A549 treated with AZD2906 at 1 μM for 4 hours (cell line): ENCODE measurements at places on chromosomes 11 and 22. TPM values are rescaled to one million over a fixed set of nuclear protein-coding genes. Genes with fewer than 3 reads are reported as not detected.

UBASH3B gene
- 31.4 to 40.2 TPM (median 37.8 TPM) in 5 replicates for total RNA-seq

OR5B21 gene
- not detected in 5 replicates for total RNA-seq

CYP2D6 gene
- total RNA-seq: 0.30 to 0.70 TPM (median 0.32 TPM) in 5 replicates

PATE4 gene
- total RNA-seq: not detected in 5 replicates

RAB3IL1 gene
- total RNA-seq: 17.9 to 26.3 TPM (median 22.5 TPM) in 5 replicates

B3GAT3 gene
- total RNA-seq: 44.5 to 55.6 TPM (median 54.8 TPM) in 5 replicates

BAIAP2L2 gene
- total RNA-seq: 5.1 to 8.5 TPM (median 8.0 TPM) in 5 replicates

NPAS4 gene
- not detected in 5 replicates for total RNA-seq

DDTL gene
- total RNA-seq: 1.3 to 1.8 TPM (median 1.7 TPM) in 5 replicates

RTN4RL2 gene
- 44.0 to 92.2 TPM (median 83.4 TPM) in 5 replicates for total RNA-seq

SIPA1 gene
- 14.3 to 21.2 TPM (median 19.7 TPM) in 5 replicates for total RNA-seq

IL18 gene
- total RNA-seq: 86.2 to 98.7 TPM (median 87.2 TPM) in 5 replicates

SERPING1 gene
- total RNA-seq: 0.74 to 1.3 TPM (median 0.90 TPM) in 5 replicates

C22orf42 gene
- total RNA-seq: not detected in 5 replicates

LGR4 gene
- total RNA-seq: 31.7 to 40.0 TPM (median 37.5 TPM) in 5 replicates

MYOD1 gene
- total RNA-seq: 0.03 to 0.05 TPM (median 0.03 TPM) in 3 of 5 replicates, not detected in the others

APLP2 gene
- total RNA-seq: 154 to 202 TPM (median 172 TPM) in 5 replicates

SLC17A6 gene
- total RNA-seq: not detected in 5 replicates

MS4A6E gene
- total RNA-seq: not detected in 5 replicates

ARVCF gene
- total RNA-seq: 2.0 to 3.1 TPM (median 2.6 TPM) in 5 replicates

OR52A1 gene
- not detected in 5 replicates for total RNA-seq

GGT5 gene
- 4.3 to 5.1 TPM (median 4.6 TPM) in 5 replicates for total RNA-seq

SYTL2 gene
- total RNA-seq: 6.5 to 15.9 TPM (median 7.0 TPM) in 5 replicates

ALDH3B1 gene
- 127 to 137 TPM (median 130 TPM) in 5 replicates for total RNA-seq

C11orf86 gene
- 42.7 to 73.3 TPM (median 62.7 TPM) in 5 replicates for total RNA-seq

HBB gene
- total RNA-seq: 0.24 TPM in 1 of 5 replicates, not detected in the others

FGF3 gene
- not detected in 5 replicates for total RNA-seq

TMEM123 gene
- total RNA-seq: 123 to 185 TPM (median 158 TPM) in 5 replicates

SMCO4 gene
- total RNA-seq: 17.0 to 26.1 TPM (median 20.4 TPM) in 5 replicates

MYRF gene
- total RNA-seq: 15.2 to 19.2 TPM (median 18.1 TPM) in 5 replicates

DEUP1 gene
- not detected in 5 replicates for total RNA-seq

CSF2RB gene
- 0.02 TPM in 1 of 5 replicates, not detected in the others for total RNA-seq

CALCA gene
- total RNA-seq: 0.08 to 0.15 TPM (median 0.12 TPM) in 3 of 5 replicates, not detected in the others

HTR3B gene
- not detected in 5 replicates for total RNA-seq

OR8D4 gene
- not detected in 5 replicates for total RNA-seq

AIFM3 gene
- total RNA-seq: 1.9 to 4.2 TPM (median 3.2 TPM) in 5 replicates

MAPK8IP2 gene
- total RNA-seq: 2.6 to 3.9 TPM (median 3.8 TPM) in 5 replicates

SLC22A25 gene
- total RNA-seq: not detected in 5 replicates

DRICH1 gene
- 0.11 to 0.37 TPM (median 0.26 TPM) in 3 of 5 replicates, not detected in the others for total RNA-seq

OPCML gene
- not detected in 5 replicates for total RNA-seq

MMP13 gene
- 0.04 to 0.08 TPM in 2 of 5 replicates, not detected in the others for total RNA-seq

KCNJ1 gene
- 0.03 TPM in 1 of 5 replicates, not detected in the others for total RNA-seq

OR52I2 gene
- total RNA-seq: not detected in 5 replicates

CD3G gene
- not detected in 5 replicates for total RNA-seq

PRR5 gene
- 10.0 to 15.1 TPM (median 13.9 TPM) in 5 replicates for total RNA-seq

DYNC2H1 gene
- total RNA-seq: 4.4 to 6.2 TPM (median 5.1 TPM) in 5 replicates

EHF gene
- total RNA-seq: 0.61 to 1.4 TPM (median 1.1 TPM) in 5 replicates

MEI1 gene
- not detected in 5 replicates for total RNA-seq

NLRP10 gene
- total RNA-seq: not detected in 5 replicates

TBX1 gene
- total RNA-seq: 2.6 to 4.9 TPM (median 4.4 TPM) in 5 replicates

USP2 gene
- total RNA-seq: 1.0 to 1.9 TPM (median 1.2 TPM) in 5 replicates

OR52B2 gene
- total RNA-seq: not detected in 5 replicates

PPP2R1B gene
- 15.2 to 22.7 TPM (median 18.9 TPM) in 5 replicates for total RNA-seq

KCNJ4 gene
- total RNA-seq: 0.82 to 1.1 TPM (median 0.94 TPM) in 5 replicates

MOGAT2 gene
- total RNA-seq: not detected in 5 replicates

LSP1 gene
- 1.6 to 2.3 TPM (median 1.8 TPM) in 5 replicates for total RNA-seq

TSPAN18 gene
- 3.1 to 4.4 TPM (median 3.5 TPM) in 5 replicates for total RNA-seq

MN1 gene
- 2.5 to 3.6 TPM (median 2.8 TPM) in 5 replicates for total RNA-seq
